Head of caudate nucleus (tissue), 42 donors: ENCODE measurements at places on chromosomes 2 and 18.

DNA sequence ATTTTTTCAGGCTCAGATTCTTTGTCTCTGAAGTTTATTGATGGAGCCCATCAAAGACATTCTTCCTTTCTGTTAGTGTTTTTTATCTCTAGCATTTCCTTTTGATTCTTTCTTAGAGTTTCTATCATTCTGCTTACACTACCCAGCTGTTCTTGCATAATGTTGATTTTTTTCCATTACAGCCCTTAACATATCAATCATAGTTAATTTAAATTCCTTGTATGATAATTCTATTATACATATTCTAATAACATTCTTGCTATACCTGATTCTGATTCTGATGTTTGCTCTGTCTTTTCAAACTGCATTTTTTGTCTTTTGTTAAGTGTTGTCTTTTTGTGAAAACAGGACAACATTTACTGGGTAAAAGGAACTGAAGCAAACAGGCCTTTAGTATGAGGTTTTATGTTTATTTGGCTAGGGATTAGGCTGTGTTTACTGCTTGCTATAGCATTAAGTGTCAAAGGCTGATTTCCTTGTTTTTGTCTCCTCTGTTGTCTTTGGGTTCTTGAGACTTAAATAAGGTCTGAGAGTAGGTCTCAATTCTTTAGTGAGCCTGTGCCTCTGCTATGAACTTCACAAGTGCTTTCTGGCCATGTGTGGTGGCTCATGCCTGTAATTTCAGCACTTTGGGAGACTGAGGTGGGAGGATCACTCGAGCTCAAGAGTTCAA, 8.0 kb upstream of the STAM2 start:
- DNase-seq = no peak

- no peak for DNase-seq
These were observed 780.1 kb upstream of the LINC00305 start for GRCh38 chr18:64929036-64929435.

GRCh38 chr2:153156743-153157142, 321.8 kb downstream of the RPRM start:
- no peak for DNase-seq

DNA sequence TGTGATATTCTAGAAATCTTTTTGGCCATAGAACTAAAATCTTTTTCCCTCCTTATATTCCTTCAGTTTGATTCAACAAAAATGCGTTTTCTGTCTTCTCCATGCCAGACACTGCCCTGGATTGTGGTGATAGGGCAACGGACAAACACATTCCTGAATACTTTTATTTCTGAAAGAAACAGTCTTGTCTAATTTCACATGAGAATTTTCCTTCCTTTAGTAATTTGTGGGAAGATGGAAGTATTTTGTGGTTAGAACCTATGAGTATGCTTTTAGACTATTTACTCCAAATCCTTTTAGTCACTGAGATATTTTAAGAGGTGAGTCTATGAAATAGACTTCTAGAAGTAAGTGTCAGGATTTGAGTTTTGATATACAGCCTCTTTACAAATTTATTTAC, 49.6 kb downstream of the COL5A2 start:
- DNase-seq = no peak

DNA sequence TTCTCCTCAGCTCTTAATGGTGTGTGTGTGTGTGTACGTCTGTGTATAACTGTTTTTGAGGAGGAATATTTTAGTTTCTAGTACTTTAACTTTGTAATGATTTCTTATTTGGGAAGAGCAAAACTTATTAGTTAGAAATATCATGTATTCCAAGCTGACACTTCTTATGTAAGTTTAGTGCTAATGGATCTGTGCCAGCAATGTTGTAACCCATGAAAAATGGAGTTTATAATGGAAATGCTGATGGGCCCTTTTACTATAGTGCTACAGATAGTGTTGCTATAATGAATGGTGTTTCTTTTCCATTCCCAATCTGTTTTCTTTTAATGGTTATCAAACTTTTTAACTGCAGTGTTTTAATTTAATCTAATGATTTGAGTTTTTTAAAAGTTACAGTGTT, 49.8 kb upstream of the OTX1 start:
- DNase-seq = no peak

GRCh38 chr18:49647496-49648168, 85.8 kb downstream of the LIPG start:
- DNase-seq = no peak

DNA sequence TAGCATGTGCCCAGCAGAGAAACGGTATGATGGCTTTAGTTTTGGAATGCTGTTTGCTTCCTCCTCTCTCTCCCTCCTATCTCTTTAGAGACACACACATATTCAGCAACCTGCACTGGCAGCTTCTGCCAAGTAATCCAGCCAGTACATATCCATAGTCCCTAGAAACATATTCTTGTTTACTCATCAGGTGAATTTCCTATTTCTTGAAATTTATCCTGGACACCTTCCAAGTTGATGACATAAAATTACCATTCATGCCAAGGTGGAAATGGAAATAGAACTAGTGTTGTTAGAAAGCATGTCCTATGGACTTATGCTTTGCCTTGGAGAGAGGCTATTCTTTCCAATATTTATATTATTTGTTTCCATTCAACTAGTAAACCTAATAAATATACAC, 50.9 kb upstream of the RGPD4 start:
- no peak for DNase-seq

DNA sequence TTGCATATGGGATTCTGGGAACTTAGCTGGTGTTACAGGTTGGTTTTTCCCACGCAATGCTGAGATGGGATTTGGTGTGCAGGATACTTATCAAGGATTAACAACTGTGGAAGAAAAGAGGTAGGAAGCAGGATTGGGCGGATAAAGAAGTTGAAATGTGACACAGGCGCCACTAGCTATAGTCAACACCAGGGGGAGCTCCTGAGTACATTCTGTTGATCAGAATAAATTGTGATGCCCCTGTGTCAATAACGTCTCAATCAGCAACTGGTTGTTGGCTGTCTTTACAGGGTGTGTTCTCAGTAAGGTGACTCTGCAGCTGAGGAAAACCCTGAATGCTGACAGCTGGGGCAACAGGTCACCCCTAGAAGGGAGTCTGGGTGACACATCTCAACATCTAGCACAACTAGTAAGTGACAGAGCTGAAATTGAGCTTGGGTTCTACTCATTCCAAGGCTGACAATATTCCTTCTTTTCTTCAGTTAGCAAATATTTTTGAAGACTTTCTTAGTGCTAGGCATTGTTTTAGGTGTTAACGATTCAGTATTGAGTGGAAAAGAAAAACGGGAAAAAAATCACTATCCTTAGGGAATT, 143.0 kb downstream of the ARL6IP6 start:
- DNase-seq = no peak

- DNase-seq = no peak
These were observed 45.4 kb downstream of the ASAP2 start for GRCh38 chr2:9252002-9252357.

DNA sequence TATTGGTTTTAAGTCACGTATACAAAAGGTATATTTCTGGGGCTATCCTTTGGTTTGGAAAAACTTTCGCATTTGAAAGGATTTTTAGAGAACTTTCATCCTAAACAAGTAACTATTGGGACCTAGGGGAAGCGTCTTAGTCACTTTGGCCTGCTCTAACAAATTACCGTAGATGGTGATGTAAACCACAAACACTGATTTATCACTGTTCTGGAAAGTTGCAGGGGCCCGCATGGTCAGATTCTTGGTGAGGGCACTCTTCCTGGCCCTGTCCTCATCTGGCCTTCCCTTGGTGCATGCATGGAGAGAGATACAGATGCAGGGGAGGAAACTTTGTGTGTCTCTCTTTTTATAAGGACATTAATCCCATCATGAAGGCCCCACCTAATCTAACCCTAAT, 49.1 kb upstream of the ANKRD62 start:
- no peak for DNase-seq

- DNase-seq = no peak
These were observed 1.1 kb downstream of the SERPINB2 start for GRCh38 chr18:63888470-63889190.

GRCh38 chr2:25250331-25251070, 82.1 kb upstream of the POMC start:
- DNase-seq = peak; percentile 52

- DNase-seq = no peak
These were observed 193.4 kb downstream of the FBXO15 start for GRCh38 chr18:73954268-73954667.

DNA sequence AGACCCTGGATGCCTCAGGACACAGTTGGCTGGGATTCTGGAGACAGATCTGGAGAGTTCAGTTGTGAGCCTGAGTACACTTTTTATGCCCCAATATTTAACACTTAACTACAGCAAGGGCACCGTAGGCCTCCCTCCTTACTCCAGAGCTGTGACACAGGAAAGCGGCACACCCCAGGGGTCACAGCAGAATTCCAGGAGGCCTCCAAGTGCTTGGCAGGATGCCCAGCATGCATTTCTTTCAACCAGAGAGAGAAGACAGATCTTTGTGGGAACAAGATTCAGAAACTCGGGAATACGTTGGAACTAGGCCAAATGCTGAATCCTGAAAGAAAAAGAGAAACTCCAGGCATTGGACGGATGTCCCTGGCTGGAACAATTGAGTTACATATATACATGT, 199.2 kb upstream of the NT5C1B start:
- no peak for DNase-seq

GRCh38 chr2:120567128-120567527, 168.5 kb upstream of the GLI2 start:
- no peak for DNase-seq

DNA sequence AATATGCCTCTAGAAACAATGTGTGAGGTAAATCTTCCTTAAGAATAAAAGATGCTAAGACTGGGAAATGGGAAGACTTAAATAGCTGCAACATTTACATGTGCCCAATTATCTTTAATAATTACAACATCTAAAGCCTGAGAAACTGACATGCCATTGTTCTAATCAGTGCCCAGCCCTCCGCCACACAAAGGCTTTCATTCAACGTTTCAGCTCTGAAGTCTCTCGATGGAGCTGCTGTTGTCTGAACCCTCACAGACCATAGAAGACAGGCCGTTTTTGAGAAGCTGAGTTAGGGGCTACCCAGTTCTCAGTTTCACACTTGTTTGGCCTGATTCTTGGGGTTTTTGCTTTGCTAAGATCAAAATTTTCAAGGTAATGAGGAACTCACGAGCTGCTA, 315.4 kb upstream of the CHST9 start:
- DNase-seq = peak; percentile 47

- DNase-seq = peak; percentile 90
These were observed 27.5 kb downstream of the SIX2 start for GRCh38 chr2:44981714-44982108.

- DNase-seq = no peak
These were observed 135.3 kb downstream of the DCC start for GRCh38 chr18:52475325-52475724.

DNA sequence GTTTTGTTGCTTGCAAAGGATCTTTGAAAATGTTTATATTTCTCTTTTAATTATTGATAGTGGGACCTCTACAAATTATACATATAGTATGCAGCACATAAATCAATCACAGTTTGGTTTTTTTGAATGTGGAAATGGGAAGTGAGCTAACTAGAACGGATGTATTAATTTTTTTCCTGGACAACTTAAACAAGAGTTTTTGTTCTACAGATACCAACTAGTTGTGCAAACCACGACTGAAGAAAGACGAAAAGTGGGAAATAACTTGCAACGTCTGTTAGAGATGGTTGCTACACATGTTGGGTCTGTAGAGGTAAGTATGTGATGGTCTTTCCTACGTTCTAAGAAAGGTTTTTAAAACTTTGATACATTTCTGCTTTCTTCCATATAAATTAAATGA, 39.2 kb downstream of the NDC80 start:
- no peak for DNase-seq

DNA sequence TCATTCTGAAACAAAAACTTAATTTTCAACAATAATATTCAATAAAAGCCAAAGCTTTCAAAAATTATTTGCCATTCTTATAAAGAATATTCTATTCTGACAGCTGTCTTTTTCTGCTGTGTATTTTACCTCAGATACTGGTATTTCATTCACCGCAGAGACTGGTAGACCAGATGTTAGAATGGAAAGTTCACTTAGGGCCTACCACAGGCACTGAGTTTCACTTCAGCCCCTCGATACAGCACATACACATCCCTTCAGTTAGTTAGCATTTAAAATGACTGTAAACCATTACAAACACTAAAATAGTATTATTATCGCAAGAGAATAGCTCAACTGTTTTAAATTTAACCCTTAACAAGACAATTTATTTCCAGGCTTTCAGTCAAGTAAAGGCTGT, 24.2 kb upstream of the GATA6 start:
- no peak for DNase-seq

- no peak for DNase-seq
These were observed 55.7 kb upstream of the PDE1A start for GRCh38 chr2:182482511-182482910.

- no peak for DNase-seq
These were observed 104.8 kb downstream of the COLEC12 start for GRCh38 chr18:395456-396250.

DNA sequence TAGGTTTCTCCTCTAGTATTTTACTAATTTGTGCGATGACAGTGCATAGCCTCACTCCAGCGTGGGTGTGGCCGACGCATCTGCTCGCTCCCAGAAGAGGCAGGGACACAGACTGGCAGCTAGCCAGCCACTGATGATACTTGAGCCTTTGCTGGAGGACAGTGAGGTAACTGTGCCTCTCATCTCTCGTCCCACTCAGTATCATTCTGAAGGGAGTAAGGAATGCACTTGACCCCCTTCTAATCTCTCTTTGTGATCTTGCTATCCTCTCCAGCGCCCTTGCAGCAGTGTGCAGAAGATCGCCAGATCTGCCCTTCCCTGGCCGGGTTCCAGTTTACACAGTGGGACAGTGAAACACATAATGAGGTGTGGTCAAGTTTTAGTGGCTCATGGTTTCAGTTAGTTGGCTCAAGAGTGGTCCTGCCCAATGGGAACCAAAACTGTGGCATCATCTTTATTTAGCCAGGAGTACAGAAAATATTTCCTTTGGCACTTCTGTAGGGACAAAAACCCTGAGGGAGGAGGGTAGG, 17.5 kb downstream of the NCAPH start:
- peak; percentile 44 for DNase-seq

GRCh38 chr2:140814141-140814540, 1316.7 kb downstream of the LRP1B start:
- no peak for DNase-seq

DNA sequence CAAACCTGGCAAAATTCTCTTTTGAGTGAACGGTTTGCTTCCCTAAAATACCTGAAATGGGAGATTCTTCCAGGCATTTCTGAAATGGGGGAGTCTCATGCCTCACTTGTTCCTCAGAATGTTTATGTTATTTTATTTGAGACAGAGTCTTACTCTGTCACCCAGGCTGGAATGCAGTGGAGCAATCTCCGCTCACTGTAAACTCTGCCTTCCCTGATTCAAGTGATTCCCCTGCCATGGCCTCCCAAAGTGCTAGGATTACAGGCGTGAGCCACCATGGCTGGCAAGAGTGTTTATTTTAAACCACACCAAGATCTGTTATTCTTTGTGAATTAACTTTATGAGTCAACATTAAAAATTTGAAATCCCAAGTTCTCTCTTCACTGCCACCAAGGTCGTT, 6.4 kb upstream of the FHL2 start:
- no peak for DNase-seq

GRCh38 chr18:39340418-39340817, 1774.8 kb upstream of the CELF4 start:
- no peak for DNase-seq

GRCh38 chr18:46158499-46158898, 54.3 kb downstream of the HAUS1 start:
- DNase-seq = no peak
